Esophagus squamous epithelium (tissue), 5 donors: ENCODE measurements at places on chromosomes 12 and 14. TPM values are rescaled to one million over a fixed set of nuclear protein-coding genes. Genes with fewer than 3 reads are reported as not detected.

GRCh38 chr12:106760184-106760531 lies 14.3 kb upstream of the RIC8B start:
- no peak for DNase-seq

DNA sequence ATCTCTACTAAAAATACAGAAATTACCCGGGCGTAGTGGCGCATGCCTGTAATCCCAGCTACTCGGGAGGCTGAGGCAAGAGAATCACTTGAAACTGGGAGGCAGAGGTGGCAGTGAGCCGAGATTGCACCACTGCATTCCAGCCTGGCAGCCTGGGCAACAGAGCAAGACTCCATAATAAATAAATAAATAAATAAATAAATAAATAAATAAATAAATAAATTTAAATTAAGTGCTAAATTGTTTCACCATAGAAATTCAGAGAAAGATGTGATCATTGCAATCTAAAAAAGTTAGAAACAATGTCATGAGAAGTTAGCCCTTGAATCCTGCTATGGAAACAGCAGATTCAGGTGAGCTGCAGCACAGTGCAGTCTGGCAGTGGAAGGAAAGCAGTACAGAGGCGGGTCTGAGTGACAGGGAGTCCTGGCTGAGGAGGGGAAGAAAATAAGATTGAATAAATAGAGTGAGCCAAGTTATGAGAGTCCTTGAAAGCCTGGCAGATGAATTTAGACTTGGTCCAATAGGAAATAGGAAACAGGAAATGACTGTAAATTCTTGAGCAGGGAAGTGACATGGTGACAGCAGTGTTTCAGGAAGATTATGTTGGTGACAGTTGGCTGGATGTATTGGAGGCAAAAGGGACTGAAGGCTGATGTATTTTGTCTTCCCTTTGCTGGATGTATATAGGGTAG lies 241.5 kb downstream of the GXYLT1 start:
- no peak for DNase-seq

DNA sequence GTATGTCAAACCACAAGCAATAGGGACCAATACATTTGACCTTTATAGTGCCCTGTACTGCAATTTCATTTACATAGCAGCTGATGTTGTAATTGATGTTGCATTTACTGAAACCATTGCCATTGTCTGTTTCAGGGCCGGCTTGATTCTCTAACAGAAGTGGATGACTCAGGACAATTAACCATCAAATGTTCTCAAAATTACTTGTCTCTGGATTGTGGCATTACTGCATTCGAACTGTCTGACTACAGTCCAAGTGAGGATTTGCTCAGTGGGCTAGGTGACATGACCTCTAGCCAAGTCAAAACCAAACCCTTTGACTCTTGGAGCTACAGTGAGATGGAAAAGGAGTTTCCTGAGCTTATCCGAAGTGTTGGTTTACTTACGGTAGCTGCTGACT lies 216.0 kb downstream of the AKAP6 start:
- DNase-seq, result no peak

GRCh38 chr14:83826838-83827237 lies 1703.1 kb upstream of the FLRT2 start:
- DNase-seq, result no peak

DNA sequence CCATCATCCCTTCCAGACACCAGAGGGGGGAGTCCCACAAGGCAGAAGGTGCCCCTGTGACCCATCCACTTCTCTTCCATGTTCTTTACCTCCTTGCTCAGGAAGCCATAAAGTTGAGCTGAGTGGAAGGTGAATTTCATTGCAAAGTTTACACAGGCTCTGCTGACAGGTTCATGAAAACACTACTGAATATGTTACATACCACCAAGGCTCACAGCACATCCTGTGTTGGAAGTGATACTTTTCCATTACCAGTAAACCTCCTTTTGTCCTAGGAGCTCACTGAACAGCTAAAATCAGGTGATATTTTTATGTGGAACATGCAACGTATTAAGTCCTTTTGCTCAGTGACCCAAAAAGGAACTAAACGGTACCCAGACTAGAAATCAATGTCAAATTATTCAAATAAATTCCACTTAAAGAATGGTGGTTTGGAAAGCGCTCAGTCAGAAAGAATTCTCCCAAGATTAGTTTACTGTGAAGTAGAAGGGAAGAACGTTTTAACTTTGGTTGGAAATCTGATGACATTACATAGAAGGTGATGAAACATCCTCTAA lies 196.2 kb upstream of the NUDT4 start:
- no peak for DNase-seq

GRCh38 chr12:111330800-111331752 lies 37.8 kb downstream of the PHETA1 start:
- DNase-seq, result no peak

GRCh38 chr14:23300687-23301223 lies 1.9 kb downstream of the PPP1R3E start:
- no peak for DNase-seq

- no peak for DNase-seq
Observed at GRCh38 chr14:43591776-43592175, 915.3 kb downstream of the FSCB start.

DNA sequence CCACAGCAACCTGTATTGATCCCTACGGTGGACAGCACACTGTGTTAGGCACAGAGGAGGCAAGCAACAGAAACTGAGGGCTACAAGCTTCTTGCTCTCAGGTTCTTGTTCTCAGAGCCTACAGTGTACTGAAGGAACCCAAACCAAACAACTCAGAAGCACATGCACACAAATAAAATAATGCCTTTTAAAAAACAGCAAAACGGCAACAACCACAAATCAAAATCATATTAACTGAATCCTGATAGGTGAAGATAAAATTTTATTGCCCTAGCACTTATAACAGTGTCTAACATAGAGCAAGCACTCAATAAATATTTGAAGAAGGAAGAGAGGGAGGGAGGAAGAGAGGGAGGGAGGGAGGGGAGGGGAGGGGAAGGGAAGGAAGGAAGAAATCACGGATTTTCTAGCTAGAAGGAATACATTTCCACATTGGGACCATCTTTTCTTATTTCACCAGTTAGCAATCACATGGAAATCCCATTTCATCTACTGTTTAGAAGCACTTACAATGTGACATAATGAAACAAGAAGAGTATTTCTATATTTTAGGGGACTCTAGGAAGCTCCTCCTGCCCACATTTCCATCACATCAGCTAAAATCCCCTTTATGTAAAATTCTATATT lies 27.2 kb downstream of the DMAC2L start:
- no peak for DNase-seq

DNA sequence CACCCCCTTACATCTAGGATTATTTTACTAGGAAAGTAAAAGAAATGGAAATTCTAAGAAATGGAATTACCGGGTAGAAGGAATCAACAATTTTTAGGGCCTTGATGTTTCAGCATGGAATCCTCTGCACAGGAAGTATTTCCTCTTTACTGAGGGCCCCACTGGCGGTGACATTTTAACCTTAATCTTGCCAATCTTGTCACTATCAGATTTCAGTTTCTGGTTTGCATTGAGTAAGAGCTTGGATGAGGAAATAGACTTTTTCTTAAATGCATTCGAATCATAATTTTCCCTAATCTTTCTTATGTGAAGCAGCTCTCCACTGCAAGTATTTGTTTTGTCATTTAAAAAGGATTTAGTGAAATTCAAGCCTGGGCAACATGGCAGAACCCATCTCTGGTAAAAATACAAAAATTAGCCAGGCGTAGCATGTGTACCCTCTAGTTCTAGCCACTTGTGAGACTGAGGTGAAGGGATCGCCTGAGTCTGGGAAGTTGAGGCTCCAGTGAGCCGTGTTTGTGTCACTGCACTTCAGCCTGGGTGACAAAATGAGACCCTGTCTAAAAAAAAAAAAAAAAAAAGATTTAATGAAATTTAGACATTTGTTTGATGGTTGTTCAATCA lies 40.7 kb downstream of the TPCN1 start:
- DNase-seq, result no peak

DNA sequence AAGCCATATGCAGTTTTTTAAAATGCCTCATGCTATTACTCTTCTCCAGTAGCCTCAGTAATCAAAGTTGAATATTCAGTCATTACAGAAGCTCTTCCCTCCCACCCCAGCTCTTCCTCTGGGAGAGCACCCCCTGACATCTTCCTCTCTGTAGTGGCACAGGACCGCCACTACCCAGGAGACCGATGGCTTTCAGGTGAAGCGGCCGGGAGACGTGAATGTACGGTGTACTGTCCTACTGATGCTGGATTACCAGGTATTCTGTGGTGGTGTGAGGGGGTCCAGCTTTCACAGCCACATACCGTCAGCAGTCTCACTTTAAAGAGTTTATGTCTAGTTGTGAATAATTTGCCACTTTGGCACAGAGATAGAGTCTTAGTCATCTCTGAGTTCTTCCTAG lies 4.6 kb downstream of the SMARCD1 start:
- DNase-seq, result no peak

DNA sequence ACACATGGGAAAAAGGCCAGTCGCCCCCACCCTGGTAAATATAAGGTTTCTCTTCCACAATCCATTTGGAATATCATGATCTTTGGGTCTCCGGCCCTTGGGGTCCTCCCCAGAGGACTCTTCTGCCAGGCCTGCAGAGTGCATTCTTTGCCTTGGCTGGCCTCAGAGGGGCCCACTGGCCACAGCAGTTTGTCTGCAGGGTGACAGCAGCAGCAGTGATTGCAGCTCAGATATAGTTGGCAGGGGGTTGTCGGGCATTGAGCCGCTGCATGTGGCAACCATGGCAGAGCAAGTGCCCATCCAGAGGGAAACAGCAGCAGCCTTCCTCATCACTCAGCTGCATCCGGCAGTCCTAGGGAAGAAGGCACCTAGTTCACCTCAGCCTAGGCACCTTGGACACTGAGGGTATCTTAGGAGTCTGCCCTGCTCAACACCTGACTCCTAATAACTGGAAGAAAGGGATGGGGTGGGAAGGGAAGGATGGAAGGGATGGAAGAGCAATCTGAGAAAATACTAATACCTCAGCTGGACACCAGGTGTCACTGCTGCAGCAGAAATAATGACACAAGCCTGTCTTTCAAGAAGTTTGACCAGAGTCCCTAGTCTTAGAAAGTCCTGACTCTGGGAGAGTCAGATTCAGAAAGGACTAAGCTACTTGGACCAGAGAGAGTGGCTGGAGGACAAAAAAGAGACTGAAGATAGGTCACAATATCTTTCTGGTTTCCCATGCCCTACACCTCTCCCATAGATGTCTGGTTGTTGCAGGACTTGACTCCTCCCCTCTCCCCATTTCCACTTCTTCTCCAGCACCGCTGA lies 8.9 kb downstream of the AJUBA start:
- no peak for DNase-seq

GRCh38 chr12:18261273-18261672 lies at the start of gene PIK3C2G:
Gene PIK3C2G (plus strand): TSS chr12:18261518. CDS start chr12:18282082, 20,564 bp downstream.
- DNase-seq, result no peak

TCL1B gene
- not detected for total RNA-seq

KRT75 gene
- total RNA-seq, result not detected

AMDHD1 gene
- not detected for total RNA-seq

GNG2 gene
- total RNA-seq, result 5.4 TPM

NOVA1 gene
- total RNA-seq, result not detected

TTC9 gene
- total RNA-seq, result 22.5 TPM

HNF1A gene
- not detected for total RNA-seq

GRIN2B gene
- not detected for total RNA-seq

GNB3 gene
- total RNA-seq, result not detected

SRRM4 gene
- not detected for total RNA-seq

REM2 gene
- 0.19 TPM for total RNA-seq
